ENCODE measurements at places on chromosomes 1 and 21.

GRCh38 chr1:97906567-97907241, 14.1 kb downstream of the DPYD start:
- peak; percentile 78 for DNase-seq

DNA sequence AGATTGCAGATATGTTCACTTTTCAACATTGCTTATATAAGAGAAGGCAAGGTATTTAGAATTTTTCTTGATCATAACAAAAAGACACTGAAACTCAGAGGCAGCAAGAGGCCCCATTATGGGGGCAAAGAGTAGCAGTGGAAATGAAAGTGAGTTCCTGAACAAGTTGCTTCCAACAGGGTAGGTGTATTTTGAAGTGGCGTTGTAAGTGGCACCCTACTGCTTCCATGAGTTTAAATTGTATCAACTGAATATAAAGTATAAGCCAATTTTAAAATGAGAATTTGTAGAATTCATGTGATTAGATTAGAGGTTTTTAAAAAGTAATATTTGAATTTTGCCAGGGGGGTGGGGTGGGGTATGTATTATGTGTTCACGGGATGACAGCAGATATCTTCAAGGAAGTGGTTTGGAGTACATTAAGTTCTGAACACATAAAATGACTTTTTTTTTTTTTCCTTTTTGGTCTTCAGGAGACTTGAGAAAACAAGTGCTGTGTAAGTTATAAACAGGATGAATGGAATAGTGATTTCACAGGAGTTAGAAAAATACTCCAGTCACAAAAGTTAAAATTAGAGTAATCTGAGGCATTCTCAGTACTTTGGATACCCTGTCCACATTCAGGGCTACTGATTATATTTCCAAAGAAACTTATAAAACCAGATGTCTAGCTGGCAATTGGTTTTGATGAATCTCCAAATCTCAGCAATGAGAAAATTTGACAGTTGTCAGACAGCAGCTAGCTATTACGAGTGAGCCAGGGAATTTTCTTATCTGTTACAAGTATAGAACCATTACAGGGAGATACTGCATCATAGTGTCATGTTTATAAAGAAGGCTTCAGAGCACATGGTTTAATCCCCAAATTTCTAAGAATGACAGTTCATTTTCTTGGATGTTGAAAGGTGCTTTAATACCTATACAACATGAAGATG, 182.0 kb downstream of the ST6GALNAC3 start:
- no peak for DNase-seq

GRCh38 chr1:41442697-41443251, 41.7 kb downstream of the EDN2 start:
- no peak for DNase-seq

- no peak for DNase-seq
These were observed 12.4 kb downstream of the KLHDC8A start for GRCh38 chr1:205344066-205344928.

DNA sequence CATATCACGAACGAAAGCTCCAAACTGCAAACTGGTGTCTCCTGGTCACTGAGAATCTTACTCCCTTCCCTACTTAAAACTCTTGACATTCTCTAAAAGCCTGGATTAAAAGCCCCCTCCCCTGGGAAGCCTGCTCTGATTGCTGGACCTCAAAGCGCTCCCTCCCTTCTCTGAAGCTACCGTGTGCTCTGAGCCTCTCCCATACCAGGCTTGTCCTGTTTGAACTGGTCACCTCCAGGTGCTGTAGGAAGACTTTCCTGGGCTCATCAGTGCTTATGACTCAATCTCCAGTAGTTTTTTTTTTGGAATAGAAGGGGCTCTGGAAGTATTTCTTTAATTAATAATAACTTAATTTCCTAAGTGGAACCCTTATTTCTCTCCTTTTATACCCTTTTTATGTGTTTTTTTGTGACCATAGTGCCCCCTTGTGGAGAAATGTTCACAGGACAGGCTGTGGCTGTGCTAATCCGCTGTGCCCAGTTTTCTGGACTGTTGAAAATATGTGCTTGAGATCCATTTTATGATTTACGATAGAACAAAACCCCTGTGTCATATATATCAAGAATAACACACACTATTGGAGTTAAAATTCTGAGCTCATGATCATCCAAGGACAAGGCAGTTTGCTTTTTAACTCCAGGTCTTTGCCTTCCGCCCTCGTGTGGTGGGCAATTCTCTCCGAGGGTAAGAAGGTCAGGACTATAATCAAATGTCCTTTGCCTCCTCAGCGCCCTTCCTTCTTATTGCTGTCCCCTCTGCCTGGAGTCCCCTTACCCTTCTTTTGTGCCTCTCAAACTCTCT, 16.9 kb downstream of the MTARC1 start:
- DNase-seq = no peak

DNA sequence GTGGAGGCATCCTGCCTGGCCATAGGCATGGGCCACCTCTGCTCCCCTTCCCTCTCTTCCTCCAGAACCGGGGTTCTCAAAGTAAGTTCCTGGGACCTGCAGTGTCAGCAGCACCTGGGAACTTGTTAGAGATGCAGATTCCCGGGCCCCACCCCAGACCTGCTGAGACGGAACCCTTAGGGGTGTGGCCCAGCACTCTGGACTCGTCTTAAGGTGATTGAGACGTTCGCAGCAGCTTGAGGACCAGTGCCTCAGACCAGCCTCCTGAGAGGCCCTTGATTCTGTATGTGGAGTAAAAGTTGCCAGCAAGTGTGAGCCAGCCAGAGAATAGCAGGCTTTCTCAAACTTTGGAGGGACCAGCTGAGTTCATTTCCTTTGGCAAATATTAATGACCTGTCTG, 14.2 kb downstream of the COQ8A start:
- no peak for DNase-seq

DNA sequence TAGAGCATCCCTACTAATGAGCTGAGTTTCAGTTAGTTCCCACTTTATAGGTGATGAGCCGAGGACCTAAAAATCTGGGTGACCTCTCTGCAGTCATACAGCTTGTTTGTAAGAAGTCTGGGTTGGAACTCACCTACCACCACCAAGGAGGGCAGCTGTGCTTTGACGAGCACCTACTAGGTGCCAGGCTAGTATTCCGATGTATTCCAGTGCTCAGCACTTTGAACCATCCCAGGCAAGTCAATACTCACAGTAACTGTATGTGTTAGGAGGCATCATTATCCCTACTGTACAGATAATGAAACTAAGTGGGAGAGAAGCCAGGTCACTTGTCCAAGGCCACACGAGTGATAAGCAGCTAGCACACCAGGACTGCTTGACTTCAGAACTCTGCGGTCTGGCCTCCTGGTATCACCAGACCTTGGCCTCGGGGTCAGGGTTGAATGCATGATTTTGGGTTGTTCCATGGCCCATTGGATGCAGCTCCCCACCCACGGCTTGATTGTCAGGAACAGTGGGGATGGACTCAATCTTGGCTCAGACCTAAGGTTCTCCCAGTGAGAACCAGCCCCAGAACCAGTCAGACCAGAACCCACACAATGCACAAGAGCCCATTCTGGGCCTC, 20.7 kb downstream of the ECE1 start:
- DNase-seq = no peak

- no peak for DNase-seq
These were observed 34.9 kb downstream of the CENPF start for GRCh38 chr1:214637722-214638458.

- DNase-seq = no peak
These were observed 40.1 kb downstream of the TRAPPC10 start for GRCh38 chr21:44052071-44052829.

DNA sequence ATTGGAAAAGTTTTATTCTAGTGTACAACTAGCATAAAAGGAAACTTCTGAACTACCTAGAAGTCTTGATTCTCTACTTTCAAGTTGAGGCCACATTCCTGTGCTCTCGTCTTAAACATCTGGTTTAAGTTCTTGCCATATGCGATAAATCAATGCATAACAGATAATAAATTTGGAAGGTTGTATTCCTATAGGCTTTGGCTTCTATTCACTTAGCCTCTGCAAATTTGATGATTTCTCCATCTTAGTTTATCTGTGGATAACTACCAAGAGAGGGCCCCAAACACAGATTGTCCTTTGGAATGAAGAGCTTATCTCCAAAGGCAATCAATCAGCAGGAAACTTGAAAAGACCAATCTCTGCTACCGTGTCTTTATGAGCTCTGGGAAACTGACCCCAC, 11.7 kb upstream of the RNF2 start:
- DNase-seq = no peak

DNA sequence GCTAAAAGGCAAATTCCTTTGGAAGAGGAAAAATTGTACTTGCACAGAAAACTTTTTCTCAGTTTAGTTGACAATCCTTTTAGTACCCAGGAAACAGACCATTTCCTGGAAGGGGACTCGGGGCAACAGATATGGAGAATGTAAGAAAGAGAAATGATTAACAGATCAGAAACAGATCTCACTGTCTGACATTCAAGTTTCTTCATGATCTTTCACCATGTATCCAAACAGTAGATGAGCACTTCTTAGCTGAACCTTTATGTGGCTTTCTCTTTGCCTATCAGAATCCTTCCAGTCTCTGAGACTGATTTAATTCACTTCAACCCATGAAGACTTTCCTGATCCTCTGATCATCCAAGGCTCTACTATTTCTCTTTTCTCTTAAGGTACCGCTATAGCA, 2.7 kb downstream of the TTLL7 start:
- no peak for DNase-seq

GRCh38 chr1:19177811-19178210, 32.3 kb downstream of the UBR4 start:
- no peak for DNase-seq

GRCh38 chr1:94804442-94804837, 15.7 kb upstream of the SLC44A3 start:
- DNase-seq = no peak

- no peak for DNase-seq
These were observed 186.9 kb upstream of the ADGRL4 start for GRCh38 chr1:79193211-79194079.

DNA sequence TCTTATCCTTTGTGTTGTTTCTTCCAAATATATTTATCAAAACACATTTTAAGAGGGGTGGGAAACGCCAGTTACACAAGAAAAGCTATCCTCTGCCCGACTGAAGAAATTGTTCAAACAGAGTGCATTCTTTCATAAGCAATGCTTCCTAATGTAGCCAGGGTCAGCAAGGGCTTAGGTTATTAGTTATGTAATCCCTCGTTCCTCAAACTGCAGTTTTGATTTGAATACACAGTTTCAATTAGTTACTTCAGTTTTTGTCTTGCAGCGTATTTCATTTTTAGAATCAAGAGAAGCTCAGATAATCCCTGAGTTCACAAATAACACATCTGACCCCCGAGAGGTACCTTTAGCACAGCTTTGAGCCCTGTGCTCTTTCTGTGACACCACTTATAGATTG, 141.7 kb upstream of the NRIP1 start:
- no peak for DNase-seq

DNA sequence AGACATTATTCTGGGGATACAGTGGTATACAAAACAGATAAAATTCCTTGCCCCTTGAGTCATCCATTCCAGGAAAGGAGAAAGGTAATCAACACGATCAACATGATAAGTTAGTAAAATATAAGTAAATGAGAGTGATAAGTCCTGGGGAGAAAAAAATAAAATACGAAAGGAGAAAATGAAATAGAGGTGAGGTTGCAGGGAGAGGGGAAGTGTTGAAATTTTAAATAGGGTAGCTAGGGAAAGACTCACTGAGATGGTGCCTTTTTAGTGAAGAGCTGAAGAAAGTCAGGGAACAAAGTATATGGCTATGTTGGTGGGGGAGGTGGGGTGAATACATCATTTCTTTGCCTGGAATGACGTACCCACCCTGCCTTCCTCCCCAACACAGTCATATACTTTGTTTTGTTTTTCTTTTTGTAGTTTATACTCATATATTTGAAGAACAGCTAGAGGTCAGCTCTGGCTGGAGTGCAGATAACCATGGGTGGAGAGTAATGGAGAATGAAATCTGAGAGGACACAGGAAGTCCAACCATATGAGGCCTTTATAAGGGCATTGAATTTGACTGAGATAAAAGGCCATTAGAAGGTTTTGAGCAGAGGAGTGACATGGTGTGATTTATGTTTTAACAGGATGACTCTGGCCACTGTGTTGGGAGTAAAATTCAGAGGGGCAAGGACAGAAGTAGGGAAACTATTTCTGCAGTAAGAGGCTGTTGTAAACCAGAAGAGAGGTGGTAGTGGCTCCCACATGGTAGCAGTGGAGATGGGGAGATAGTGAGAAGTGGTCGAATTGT, 54.8 kb downstream of the OSBPL9 start:
- DNase-seq = no peak

DNA sequence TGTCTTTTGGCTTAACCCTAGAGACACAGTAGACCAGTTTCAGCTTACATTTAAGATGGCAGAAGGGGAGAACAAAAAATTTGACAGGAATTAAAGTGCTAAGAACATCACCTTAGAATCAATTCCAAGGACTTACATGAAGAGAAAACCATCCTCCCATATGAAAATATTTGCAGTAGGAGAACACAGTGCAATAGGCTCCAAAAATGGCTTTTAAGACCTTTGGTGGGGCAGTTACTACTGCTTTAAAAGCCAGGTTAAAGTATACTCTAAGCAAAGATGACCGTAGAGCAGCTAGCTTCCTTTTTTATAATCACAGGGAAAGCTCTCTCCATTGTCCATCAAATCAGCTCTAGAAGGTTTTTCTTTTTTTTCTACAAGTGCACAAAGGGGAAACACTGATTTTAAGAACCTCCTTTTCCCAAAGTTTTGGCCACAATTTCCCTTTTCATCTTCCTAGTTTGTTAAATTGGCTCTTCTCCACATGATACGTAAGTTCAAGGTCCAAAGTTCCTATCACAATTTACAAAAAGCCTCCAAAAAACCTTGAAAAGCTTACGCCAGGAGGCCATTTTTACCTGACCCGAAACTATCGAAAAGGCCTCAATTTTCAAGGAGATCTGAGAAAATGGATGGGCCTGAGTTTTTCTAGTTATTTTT, 3.3 kb downstream of the TXNIP start:
- no peak for DNase-seq

DNA sequence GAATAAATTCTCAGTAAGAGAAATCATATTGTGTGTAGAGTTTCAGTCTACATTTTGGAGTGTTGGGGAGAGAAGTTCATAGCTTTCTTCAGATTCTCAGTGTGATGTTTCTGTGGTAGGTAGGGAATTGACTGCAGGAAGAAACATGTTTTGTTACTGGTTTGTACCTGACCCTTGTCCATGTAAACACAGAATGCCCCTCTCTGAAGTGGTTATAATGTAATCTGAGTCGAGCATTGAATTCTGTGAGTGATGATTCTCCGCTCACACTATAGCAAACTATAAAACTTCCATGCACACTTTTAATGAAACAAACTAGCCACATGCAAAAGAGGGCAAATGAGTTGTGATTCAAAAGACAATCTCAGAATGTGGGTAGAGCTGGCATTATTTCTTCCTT, 433.2 kb downstream of the USP25 start:
- DNase-seq = no peak
